ENCODE measurements at places on chromosomes 2 and 18.

GRCh38 chr2:54638774-54639187 lies 84.7 kb upstream of the EML6 start:
- no peak overlapping the region for H3K27ac ChIP-seq
- H3K4me3 ChIP-seq = no peak overlapping the region
- peaks cover 13% of the 10 kb centered on the region for H3K4me1 ChIP-seq
- H3K27me3 ChIP-seq = no peaks in the 10 kb centered on the region

GRCh38 chr18:36843784-36844183 lies 14.9 kb downstream of the KIAA1328 start:
- H3K4me1 ChIP-seq = peaks cover 2% of the 10 kb centered on the region
- no peaks in the 10 kb centered on the region for H3K27me3 ChIP-seq
- DNase-seq = no peak
- no peaks in the 10 kb centered on the region for H3K36me3 ChIP-seq
- no peak overlapping the region for H3K4me3 ChIP-seq

DNA sequence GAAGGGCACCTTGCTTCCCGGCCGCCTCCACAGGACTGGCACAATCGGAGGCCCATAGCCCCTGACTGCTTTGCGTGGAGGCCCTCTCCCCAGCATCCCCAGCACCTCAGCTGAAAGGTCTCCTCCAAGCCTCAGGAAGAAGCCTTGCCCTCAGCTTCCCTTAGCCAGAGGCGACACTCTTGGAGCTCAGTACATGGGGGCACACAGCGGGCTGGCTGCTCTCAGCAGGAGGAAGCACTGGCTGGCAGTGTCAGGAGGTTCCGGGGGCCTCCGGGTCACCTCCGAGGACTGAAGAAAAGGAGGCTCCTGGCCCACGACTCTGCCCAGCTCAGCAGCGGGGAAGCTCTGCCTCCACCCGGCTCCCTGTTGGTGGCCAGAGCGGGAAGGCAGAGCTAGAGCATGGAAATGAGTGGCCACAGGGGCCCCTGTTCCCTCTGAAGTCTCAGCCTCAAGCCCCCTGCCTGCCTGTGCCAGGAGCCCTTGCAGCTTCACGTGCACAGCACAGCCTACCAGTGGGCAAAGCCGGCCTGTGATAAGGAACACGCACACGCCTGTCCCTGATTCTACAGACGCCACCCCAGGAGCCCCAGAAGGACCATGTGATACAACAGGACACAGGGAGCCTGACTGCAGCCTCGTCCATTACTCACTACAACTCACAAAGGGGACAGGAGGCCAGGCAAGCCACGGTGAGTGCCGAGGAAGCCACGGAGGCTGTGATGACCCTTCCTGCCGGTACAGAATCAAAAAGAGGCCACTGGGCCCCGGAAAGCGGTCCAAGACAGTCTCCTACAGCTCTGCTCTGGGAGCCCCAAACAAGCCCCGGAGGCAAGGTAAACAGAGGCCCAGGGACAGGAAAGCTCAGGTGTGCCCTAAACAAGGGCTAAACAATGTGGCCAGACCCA lies 15.5 kb downstream of the HDAC4 start:
- H3K27ac ChIP-seq = no peak overlapping the region
- DNase-seq = no peak
- H3K27me3 ChIP-seq = no peaks in the 10 kb centered on the region
- H3K36me3 ChIP-seq = peaks cover 8% of the 10 kb centered on the region

- no peaks in the 10 kb centered on the region for H3K27me3 ChIP-seq
- no peak overlapping the region for H3K4me3 ChIP-seq
- no peak overlapping the region for H3K27ac ChIP-seq
- no peaks in the 10 kb centered on the region for H3K4me1 ChIP-seq
- no peaks in the 10 kb centered on the region for H3K36me3 ChIP-seq
These were observed 267.7 kb upstream of the CYRIA start for GRCh38 chr2:16933355-16933754.
